Islet precursor cell (in vitro differentiated cells): ENCODE measurements at places on chromosomes 11 and 22.

- no peak for DNase-seq
Observed at GRCh38 chr22:46681010-46681409, 57.0 kb downstream of the CERK start.

GRCh38 chr22:41478891-41479521 lies 10.1 kb downstream of the ACO2 start:
- no peak for DNase-seq

DNA sequence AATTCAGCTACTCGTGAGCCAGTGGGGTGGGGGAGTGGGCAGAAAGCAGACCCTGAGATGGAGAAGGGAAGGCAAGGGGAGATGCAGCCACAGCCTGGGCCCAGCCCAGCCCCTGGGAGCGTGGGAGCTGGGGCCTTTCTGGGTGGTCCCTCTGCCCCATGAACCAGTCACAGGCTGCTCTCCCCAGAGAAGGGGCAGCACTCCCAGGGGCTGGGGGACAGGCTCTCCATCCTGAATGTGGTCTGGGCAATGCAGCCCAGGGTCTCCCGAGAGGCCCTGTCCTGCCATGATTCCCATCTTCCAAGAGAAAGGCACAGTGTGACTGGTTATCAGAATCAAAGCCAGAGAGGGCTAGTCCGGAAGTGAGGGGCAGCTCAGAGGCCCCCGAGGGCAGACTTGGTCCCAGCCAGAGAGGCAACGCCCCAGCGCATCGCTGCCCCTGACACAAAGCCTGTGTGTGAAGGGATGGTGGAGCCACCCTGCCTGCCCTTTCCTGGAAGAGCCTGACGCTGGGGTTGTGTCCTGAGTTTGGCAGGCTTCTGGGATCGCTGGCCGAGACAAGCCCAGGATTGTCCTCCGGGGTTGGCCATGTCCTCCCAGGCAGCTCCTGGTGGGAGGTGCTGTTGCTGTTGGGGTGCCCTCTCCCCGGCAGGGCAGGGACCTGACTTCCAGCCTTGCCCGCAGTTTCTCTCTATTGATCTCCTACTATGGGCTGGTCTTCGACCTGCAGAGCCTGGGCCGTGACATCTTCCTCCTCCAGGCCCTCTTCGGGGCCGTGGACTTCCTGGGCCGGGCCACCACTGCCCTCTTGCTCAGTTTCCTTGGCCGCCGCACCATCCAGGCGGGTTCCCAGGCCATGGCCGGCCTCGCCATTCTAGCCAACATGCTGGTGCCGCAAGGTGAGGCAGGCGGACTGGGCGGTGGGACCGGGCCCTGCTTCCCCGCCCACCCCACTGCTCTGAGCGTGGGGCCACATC lies 23.8 kb upstream of the SLC22A12 start:
- peak; percentile 63 for DNase-seq

DNA sequence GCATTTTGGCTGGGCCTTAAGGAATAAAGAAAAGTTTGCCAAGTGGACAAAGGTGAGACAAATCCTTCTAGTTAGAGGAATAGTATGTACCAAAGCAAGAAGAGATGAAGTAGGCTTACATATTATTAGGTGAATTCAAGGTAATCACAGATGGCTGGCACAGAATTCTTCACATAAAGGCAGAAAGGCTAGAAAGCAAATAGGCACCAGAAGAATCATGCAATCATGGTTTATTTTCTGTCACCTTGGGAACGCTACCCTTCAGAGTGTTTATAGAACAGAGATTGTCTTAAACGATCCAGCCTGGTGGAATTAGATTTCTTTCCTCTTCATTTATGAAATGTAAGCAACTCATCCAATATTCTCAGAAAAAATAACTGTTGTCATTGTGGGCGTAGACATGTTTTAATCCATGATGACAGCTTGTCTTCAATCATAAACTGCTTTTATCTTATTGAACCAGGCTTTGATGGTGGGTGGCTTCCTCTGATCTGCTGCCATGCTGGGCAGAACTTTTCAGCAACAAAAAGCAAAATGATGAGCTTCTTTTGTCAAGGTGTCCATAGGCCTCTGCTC lies 49.0 kb upstream of the CSNK2A3 start:
- no peak for DNase-seq
